ENCODE measurements at places on chromosomes 1 and 21.

DNA sequence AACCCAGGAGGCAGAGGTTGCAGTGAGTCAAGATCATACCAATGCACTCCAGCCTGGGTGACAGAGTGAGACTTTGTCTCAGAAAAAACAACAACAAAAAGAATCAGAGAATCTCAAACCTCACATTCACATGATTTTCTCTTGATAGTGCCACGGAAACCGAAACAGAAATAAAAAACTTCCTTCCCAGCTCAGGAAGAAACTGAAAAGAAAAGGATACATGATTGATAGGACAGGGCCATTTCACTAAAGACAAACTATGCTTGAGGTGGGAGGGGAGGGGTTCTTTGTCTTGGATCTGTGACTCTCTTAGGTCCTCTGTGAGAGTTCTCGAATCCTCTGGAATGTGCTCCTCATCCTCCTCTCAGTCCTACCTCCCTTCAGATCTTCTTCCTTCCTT is 19.8 kb upstream of the CD53 start:
- DNase-seq: no peak

- no peak for DNase-seq
These were observed 174.1 kb downstream of the ACTL8 start for GRCh38 chr1:17929224-17929623.

DNA sequence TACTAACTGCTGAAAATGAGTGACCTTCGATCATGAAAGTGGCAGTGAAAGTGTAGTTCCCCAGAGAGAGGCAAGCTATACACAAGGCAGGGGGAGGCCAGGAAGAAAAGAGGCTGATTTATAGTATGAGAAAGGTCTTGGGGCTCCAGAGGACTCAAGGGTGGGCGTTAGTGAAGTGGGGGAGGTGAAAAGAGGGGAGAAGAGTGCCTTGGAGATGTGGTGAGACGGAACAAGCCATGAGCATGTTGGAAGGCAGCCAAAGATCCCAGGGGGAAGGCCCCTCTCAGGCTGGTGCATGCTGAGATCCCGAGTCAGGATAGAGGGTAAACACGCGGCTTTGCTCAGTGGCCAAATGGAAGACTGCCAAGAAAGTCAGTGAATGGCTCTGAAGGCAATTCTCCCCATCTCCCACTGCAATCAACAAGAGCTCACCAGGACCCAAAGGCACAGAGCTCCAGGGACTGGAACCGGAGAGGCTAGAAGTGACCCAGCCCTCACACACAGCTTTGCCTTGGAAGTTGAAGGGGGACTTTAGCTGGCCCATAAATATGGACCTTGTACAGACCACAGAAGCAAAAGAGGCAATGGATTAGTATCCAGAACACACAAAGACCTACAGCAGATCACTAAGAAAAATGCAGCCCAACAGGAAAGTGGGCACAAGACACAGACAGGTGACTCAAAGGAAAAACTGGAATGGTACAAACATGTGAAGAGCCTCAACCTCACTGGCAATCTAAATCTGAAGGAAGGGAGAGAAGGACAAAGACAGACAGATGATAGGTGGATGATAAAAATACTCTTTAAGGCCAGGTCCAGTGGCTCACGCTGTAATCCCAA is 49.6 kb downstream of the HSF2BP start:
- no peak for DNase-seq

GRCh38 chr1:228540161-228540917 is 53.2 kb downstream of the RNF187 start:
- DNase-seq: no peak

GRCh38 chr1:225653463-225654276 is 747 bp upstream of the ENAH start:
- DNase-seq: no peak

DNA sequence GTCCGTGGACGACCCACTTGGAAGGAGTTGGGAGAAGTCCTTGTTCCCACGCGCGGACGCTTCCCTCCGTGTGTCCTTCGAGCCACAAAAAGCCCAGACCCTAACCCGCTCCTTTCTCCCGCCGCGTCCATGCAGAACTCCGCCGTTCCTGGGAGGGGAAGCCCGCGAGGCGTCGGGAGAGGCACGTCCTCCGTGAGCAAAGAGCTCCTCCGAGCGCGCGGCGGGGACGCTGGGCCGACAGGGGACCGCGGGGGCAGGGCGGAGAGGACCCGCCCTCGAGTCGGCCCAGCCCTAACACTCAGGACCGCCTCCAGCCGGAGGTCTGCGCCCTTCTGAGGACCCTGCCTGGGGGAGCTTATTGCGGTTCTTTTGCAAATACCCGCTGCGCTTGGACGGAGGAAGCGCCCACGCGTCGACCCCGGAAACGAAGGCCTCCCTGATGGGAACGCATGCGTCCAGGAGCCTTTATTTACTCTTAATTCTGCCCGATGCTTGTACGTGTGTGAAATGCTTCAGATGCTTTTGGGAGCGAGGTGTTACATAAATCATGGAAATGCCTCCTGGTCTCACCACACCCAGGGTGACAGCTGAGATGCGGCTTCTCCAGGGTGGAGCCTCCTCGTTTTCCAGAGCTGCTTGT is 32.4 kb downstream of the PRMT2 start:
- DNase-seq: no peak

DNA sequence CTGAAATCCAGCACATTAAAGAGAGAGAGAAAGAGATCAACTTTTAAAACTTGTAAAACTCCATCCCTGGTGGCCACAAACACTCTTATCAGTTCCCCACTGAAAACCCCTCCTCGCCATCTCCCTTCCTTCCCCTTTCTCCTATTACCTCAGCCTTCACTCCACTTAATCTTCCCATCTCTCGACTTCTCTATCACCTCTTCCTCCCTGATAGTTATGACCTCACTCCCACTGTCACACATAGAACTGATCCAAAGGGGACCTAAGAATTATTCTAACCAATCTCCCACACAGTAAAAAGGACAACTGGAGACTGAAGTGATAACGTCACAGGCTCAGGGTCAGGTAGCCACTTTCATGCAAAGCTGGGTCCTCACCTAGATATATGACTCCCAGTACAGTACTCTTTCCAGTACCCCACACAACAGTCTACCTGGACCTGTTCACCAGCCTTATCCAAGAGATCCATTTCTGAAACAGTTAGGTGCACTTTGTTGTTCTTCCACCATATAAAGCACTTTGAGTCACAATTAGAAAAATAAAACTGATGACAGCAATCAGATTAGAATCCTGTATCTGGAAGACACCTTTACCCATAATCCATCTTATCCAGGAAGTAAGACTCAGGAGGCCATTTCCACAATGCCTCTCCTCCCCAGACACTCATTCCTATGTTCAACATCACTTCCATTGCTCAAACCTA is 324.8 kb downstream of the SMYD3 start:
- no peak for DNase-seq

- DNase-seq: no peak
These were observed 2.0 kb downstream of the HPCAL4 start for GRCh38 chr1:39689214-39689613.

- no peak for DNase-seq
These were observed 289.5 kb downstream of the RRAGC start for GRCh38 chr1:38569932-38570656.

DNA sequence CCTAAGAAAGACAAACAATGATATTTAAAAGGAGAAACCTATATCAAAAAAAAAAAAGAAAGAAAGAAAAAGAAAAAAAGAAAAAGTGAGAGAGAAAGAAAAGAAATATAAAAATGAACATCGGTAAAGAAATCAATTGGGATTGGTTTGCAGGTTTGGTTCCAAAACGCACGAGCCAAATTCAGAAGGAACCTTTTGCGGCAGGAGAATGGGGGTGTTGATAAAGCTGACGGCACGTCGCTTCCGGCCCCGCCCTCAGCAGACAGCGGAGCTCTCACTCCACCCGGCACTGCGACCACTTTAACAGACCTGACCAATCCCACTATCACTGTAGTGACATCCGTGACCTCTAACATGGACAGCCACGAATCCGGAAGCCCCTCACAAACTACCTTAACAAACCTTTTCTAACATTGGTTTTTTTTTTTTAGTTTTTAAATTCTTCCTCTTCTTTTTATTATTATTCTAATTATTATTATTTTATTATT is 11.7 kb downstream of the LHX9 start:
- no peak for DNase-seq

GRCh38 chr1:60949154-60949825 is 133.1 kb upstream of the NFIA start:
- DNase-seq: no peak

GRCh38 chr1:214604523-214604922 is 1.5 kb downstream of the CENPF start:
- no peak for DNase-seq

- no peak for DNase-seq
These were observed 63.9 kb upstream of the C1orf105 start for GRCh38 chr1:172356620-172357019.

DNA sequence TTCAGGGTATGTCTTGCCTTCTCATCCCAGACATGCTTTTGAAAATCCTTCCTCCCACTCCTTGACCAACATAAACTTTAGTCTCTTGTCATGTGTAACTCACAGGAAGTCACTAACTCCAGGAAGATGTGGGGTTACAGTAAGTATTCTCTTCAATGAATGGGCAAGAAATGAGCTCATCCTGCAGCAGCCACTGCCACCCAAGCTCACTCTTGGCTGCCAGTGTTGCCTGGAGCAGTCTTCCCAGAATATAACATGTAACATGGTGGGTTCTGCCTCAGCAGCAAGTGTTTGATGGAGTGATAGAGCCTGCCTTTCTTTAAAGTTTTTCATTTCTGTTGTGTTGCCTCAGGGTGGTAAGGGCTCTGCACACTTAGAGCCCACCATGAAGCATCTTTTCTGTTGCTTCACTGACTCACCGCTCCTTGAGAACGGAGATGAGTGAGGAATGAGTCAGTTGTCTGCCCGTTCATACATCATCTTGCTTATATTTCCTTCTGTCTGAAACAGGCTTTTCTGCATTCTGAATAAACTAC is 187.0 kb downstream of the TPR start:
- DNase-seq: no peak

GRCh38 chr1:185263780-185264179 is 53.3 kb downstream of the IVNS1ABP start:
- no peak for DNase-seq

DNA sequence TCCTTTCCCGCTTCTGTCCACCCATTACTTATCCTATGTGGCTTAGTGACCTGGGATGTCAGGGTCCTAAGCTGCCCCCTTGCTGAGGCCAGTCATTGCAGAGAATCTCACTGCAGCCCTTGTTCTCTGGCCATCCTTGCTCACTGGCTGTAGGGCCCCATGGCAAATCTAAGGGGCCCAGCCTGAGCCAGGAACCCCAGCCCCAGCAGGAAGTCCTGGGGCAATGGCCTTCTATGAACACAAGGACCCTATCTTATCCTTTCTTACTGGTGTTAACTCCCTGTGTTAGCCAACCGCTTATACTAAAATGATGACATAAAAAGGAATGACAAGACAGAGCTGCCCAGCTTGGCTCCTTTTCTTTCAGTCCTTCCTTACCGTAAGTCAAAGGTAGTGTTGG is 29.9 kb downstream of the DHCR24 start:
- DNase-seq: no peak

GRCh38 chr1:7454052-7454815 is 316.9 kb upstream of the VAMP3 start:
- DNase-seq: no peak

GRCh38 chr1:3858231-3858981 is 1.1 kb downstream of the DFFB start:
- no peak for DNase-seq

- no peak for DNase-seq
These were observed 61.4 kb upstream of the TNFSF18 start for GRCh38 chr1:173112129-173112528.

GRCh38 chr1:98384461-98385141 is 276.9 kb upstream of the SNX7 start:
- no peak for DNase-seq

- DNase-seq: no peak
These were observed 647.5 kb upstream of the CHRM3 start for GRCh38 chr1:238738892-238739291.

DNA sequence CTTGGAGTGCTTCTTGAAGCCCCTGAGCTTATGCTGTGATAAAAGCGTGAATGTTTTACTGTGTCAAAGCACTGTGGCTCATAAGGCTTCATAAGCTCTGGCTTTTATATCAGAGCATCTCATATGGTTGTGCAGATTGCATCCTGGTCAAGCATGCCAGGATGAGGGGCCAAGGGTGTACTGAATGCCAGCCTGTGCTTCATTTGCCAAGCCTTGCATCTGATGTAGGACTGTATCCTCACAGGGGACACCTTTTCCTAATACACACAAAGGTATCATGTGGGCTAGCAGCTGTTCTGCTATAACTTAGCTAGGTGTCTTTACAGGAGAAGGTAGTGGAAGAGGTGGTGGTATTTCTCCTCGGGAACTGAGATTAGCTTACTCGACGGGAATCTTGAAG is 134.7 kb downstream of the ST6GALNAC3 start:
- DNase-seq: no peak

DNA sequence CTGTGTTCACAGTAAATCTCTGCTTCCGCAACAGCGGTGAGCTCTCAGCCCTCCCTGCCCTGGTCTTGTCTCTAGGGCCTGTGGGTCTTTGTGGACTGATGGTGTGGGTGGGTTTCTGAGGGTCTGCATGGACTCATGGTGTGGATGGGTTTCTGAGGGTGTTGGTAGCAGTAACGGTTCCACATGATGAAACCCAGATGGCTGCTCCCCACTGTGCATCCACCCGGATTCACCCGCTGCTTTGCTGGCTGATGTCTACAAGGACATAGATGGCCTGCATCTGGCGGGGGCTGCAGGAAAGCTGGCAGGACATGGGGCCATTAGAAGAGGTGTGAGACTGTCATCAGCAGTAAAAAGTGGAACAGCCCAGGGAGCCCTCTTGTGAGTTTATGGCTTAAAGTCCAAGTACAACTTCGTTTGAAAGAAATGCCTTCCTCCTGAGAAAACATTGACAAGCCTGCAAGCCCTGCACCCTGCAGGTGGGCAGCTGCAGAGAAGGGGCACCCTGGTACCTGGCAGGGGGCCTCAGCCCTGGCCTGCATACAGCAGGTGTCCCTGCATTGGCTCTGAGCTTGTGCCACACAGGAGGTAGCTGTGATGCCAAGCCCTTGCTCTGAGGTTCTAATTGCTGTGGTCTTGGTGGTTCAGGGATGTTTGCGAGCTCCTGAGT is 156.9 kb upstream of the COL6A1 start:
- no peak for DNase-seq

GRCh38 chr21:33155422-33155821 is 74.3 kb upstream of the IFNAR2 start:
- no peak for DNase-seq

- DNase-seq: no peak
These were observed 34.6 kb downstream of the DPYD start for GRCh38 chr1:97886199-97886598.

GRCh38 chr1:204984499-204984898 is 58.5 kb upstream of the CNTN2 start:
- DNase-seq: no peak

- no peak for DNase-seq
These were observed 58.4 kb upstream of the CXADR start for GRCh38 chr21:17454315-17455027.

GRCh38 chr1:95888941-95889390 is 655.0 kb downstream of the RWDD3 start:
- DNase-seq: no peak

GRCh38 chr1:79550402-79550801 is 543.9 kb upstream of the ADGRL4 start:
- DNase-seq: no peak

- DNase-seq: no peak
These were observed 4.2 kb downstream of the C1orf226 start for GRCh38 chr1:162385702-162386101.

- DNase-seq: no peak
These were observed 225.3 kb downstream of the RGS7 start for GRCh38 chr1:241131636-241132194.

- no peak for DNase-seq
These were observed 80.7 kb upstream of the HP1BP3 start for GRCh38 chr1:20867847-20868246.

GRCh38 chr1:81228926-81229325 is 571.8 kb upstream of the ADGRL2 start:
- no peak for DNase-seq
